PC-9 (cell line): ENCODE measurements at places on chromosomes 3 and 15. TPM values are rescaled to one million over a fixed set of nuclear protein-coding genes. Genes with fewer than 3 reads are reported as not detected.
A peak's percentile ranks its signal among the peaks of the same experiment; 100 is the strongest.

- H3K27me3 ChIP-seq, result no peaks in the 10 kb centered on the region
- no peaks in the 10 kb centered on the region for H3K36me3 ChIP-seq
- peak; percentile 95 for DNase-seq
Observed at GRCh38 chr3:12679468-12679867, 15.6 kb upstream of the RAF1 start.

- no peaks in the 10 kb centered on the region for H3K4me1 ChIP-seq
- no peaks in the 10 kb centered on the region for H3K27me3 ChIP-seq
- H3K4me3 ChIP-seq, result no peak overlapping the region
- H3K27ac ChIP-seq, result no peak overlapping the region
- no peaks in the 10 kb centered on the region for H3K36me3 ChIP-seq
Observed at GRCh38 chr3:32376115-32376514, 15.5 kb upstream of the CMTM7 start.

DNA sequence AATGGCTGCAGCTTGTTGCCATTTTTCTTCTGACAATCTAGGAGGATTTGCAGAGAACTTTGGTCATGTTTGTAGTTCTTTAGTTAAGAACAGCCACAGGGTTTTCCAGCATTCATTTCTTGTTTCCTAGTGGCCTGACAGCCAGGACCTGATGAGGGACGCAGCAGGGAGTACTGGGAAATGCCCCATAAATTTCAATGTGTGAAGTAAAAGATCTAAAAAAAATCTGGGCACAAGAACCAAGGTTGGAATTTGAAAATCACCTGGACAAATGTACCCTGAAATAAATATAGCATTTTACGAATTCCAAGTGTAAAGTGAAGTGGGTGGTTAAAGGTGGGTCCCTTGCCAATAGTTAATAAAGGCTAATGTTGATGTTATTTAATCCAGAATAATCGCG is 195.0 kb downstream of the ZIC1 start:
- H3K4me3 ChIP-seq, result no peak overlapping the region
- no peaks in the 10 kb centered on the region for H3K27me3 ChIP-seq
- no peak for DNase-seq
- H3K36me3 ChIP-seq, result no peaks in the 10 kb centered on the region

GRCh38 chr15:95656595-95656994 is 673.9 kb upstream of the NR2F2 start:
- H3K27me3 ChIP-seq, result no peaks in the 10 kb centered on the region
- no peak overlapping the region for H3K4me3 ChIP-seq
- no peak for DNase-seq
- no peaks in the 10 kb centered on the region for H3K4me1 ChIP-seq
- H3K36me3 ChIP-seq, result no peaks in the 10 kb centered on the region

Gene PRKCD
- total RNA-seq, result 30.1 and 34.3 TPM in 2 replicates

Gene ITIH3
- not detected in 2 replicates for total RNA-seq
